ENCODE measurements at places on chromosomes 3 and 15.
A peak's percentile ranks its signal among the peaks of the same experiment; 100 is the strongest.

DNA sequence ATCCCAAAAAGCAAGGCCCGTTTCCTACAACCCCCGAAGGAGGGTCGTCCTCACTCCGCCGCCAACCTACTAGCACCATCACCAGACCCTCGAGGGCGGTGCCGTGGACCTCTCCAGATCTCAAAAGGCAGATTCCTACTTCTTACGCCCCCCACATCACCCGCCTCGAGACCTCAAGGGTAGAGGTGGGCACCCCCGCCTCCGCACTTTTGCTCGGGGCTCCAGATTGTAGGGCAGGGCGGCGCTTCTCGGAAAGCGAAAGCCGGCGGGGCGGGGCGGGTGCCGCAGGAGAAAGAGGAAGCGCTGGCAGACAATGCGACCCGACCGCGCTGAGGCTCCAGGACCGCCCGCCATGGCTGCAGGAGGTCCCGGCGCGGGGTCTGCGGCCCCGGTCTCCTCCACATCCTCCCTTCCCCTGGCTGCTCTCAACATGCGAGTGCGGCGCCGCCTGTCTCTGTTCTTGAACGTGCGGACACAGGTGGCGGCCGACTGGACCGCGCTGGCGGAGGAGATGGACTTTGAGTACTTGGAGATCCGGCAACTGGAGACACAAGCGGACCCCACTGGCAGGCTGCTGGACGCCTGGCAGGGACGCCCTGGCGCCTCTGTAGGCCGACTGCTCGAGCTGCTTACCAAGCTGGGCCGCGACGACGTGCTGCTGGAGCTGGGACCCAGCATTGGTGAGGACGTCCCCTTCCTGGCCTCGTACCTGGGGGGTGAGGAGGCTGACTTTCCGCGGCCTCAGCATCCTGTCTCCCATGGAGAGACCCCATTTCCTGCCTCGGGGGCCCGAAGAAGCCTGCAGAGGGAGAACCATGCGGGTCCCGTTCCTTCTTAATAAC, at the start of gene MYD88:
MYD88 (plus strand) TSS at position 313 of the 842 bp plus-strand sequence; CDS start at position 353, 40 bp downstream.
- DNase-seq: peak; percentile 93

DNA sequence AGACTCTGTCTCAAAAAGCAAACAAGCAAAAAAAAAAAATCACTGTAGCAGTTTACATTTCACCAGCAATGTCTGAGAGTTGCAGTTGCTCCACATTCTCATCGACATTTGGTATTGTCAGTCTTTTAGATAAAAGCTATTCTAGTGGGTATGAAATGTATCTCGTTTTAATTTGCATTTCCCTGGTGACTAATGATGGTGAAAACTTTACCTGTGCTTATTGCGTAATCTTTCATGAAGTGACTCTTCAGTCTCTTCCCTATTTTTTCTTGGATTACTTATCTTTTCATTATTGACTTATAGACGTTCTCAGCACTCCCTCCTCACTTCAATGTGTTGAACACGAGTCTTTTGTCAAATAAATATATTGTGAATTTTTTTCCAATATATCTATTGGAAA, 37.2 kb upstream of the CLSTN2 start:
- no peak for DNase-seq

- no peak for DNase-seq
Measured at GRCh38 chr3:185051801-185052200, 101.1 kb downstream of the C3orf70 start.

- DNase-seq: no peak
Measured at GRCh38 chr15:71511796-71512681, 298.3 kb upstream of the NR2E3 start.

- DNase-seq: no peak
Measured at GRCh38 chr15:75646944-75647364, 758 bp upstream of the SNX33 start.

GRCh38 chr3:109155828-109156227, 19.3 kb downstream of the C3orf85 start:
- DNase-seq: no peak

- DNase-seq: no peak
Measured at GRCh38 chr15:93249623-93250022, 160.6 kb upstream of the RGMA start.

- DNase-seq: no peak
Measured at GRCh38 chr15:31243895-31244294, 82.7 kb upstream of the KLF13 start.

DNA sequence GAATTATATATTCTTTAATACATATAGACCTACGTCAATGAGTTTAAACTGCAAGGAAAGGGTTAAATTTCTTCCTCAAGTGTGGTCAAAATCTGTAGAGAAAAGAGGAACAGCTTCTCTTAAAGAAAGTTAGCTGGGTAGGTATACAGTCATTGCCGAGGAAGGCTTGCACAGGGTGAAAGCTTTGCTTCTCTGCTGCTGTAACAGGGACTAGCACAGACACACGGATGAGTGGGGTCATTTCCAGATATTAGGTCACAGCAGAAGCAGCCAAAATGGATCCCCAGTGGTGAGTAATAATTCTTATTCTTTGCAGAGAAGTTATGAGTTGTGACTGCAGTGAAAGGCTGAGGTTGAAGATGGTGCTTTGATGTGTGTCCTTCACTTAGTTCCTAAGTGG, at the start of gene CD86:
CD86 (plus strand) TSS at position 148 of the 400 bp plus-strand sequence; CDS start at position 276, 128 bp downstream.
- no peak for DNase-seq

- DNase-seq: no peak
Measured at GRCh38 chr3:127620637-127621375, 8.2 kb upstream of the PODXL2 start.

DNA sequence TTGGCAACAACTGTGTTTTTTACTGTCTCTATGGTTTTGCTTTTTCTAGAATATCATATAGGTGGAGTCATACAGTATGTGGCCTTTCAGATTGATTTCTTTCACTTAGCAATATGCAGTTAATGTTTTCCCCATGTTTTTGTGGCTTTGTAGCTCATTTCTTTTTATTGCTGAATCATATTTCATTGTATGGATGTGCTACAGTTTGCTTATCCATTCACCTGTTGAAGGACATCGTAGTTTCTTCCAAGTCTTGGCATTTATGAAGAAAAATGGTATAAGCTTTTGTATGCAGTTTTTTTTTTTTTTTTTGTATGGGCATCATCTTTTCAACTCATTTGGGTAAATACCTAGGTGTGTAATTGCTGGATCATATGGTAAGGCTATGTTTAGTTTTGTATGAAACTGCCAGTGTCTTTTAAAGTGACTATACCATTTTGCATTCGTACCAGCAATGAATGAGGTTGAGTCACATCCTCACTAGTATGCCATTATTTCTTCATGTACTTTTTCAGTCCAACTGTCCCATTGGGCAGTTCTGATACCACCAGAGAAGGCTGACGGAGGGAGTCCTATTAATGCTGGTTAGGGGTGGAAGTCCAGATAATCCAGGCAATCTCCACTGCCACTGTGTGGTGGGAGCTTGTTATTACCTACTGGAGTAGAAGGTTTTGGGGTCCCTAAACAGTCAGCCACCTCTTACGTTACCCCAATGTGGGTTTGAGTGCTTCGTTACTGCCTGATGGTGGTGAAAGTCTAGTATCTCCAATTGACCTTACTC, 210.5 kb downstream of the DOCK3 start:
- DNase-seq: no peak

DNA sequence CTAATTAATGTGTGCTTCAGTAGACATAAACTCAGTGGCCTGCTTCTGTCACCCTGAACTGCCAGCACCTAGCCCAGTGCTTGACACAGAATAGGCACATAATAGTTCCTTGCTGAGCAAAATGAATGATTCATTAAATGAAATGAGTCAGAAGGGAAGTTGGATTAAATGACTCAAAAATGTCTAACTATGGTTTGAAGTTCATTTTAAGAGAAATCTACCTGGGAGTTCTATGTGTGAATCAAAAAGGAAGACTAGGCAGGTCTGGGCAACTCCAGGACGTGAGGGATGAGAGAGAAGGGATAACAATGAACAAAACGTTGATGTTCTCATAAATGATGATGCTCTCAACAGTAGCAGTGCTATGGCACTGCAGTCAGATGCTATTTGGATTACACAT, 175.0 kb downstream of the CFAP20DC start:
- no peak for DNase-seq

Data from activated CD8-positive, alpha-beta memory T cell treated with anti-CD3 and anti-CD28 coated beads, Interleukin-2, amount 10 ng/mL, durations not matched to agents 7 days and 5 days (primary cell).